Gastroesophageal sphincter (tissue), 4 donors: ENCODE measurements at places on chromosomes 12 and 14. TPM values are rescaled to one million over a fixed set of nuclear protein-coding genes. Genes with fewer than 3 reads are reported as not detected.
A peak's percentile ranks its signal among the peaks of the same experiment; 100 is the strongest.

TBX3 gene
- total RNA-seq: 11.8 TPM

LIN7A gene
- 15.3 TPM for total RNA-seq

DDX51 gene
- 4.8 TPM for total RNA-seq

TMPRSS12 gene
- total RNA-seq: not detected

DNA sequence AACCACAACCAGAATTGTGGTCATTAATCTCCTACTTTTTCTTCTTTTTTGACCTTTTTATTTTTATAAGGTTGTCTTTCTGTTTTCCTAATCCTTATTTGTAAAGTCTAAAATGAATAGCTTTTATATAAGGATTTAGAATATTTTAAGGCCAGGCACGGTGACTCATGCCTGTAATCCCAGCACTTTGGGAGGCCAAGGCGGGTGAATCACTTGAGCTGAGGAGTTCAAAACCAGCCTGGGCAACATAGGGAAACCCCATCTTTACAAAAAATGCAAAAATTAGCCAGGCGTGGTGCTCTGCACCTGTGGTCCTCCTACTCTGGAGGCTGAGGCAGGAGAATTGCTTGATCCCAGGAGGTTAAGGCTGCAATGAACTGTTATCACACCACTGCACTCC is 55.1 kb downstream of the IFT81 start:
- ATAC-seq: no peak

DNA sequence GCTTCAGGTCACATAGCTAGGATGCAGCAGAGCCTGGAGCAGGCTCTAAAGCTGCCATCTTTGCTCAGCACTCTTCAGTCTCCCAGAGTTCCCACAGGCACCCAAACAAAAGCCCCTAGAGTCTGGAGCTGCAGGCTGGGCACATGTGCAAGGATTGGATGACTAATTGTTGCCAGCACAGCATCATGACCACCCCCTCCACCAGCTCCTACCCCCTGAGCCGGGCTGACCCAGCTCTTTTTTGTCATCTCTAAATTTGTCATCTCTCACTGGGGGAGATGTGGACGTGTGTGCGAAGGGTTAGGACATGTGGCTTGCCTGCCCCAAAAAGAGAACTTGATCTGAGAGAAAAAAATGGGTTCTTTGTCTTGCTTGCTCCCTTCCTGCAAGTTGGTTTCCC is 4.3 kb upstream of the MMP19 start:
- ATAC-seq: peak; percentile 10

DNA sequence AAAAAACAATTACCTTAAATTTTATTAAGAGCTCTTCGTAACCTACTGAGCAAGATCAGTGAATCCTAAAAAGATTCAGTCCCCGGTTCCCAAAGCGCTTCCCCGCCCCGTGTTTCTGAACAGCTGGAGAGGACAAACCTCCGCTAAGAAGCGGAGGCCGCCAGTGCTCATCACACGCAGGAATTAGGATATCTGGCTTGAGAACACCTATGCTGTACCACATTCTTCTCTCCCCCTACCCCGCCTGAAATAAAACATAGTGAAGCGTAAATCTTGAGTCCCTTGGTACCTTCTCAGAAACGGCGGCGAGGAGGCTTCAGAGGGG is 774 bp upstream of the WDR20 start:
- ATAC-seq: peak; percentile 2

DNA sequence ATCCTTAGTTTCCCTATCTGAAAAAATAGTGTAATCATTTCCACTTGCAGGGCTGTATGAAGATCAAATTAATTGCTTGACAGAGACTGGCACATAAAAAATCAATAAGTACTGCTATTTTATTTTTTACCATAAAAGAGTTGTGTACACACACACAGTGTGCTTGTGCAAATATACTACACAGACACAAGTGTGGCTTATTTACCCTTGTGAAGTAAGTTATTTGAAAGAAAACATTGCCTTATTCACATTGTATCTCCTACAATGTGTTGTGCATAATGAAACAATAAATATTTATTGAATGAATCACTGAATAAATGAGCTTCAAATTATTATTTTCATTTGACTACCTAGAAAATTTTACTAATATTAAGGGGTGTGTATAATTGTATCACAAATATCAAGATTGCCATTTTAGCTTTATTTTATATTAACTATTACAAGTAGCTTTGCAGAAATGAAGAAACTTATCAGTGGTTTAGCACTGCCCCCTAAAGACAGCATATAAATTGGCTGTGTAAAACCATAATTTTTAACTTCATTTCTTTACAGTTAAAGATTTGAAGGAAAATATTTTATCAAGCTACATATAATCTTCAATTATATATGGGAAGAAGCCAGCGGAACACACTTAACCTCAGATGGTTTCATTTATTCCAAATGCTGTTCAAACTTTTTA is 11.3 kb downstream of the GARIN6 start:
- ATAC-seq: no peak

DNA sequence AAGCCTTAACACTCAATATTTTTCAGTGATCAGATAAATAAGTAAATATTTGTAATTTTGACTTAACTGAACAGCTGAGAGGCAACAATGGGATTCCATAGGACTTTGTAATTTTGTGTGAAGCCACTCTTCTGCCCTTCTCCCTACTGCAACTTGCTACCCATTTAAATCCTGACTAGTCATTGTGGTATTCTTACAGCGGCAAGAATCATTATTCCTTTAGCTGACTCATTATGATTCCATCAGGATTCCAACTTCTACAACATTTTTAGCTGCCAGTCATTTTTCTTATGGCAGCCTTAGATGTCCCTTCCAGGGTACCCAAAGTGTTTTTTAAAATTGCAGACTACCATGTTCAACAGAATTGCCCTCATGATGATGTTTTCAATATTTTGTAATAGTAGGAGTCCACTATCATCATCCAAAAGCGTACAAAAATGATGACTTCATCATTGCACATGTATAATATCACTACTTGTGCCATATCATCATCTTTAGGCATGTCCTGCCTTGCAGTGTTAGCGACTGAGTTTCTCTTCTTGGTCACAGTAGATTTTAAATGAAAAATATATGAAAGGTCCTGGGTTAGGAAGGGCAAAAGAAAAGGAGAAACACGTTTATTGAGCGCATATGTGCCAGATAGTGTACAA is 5.1 kb upstream of the MAGOHB start:
- no peak for ATAC-seq

DNA sequence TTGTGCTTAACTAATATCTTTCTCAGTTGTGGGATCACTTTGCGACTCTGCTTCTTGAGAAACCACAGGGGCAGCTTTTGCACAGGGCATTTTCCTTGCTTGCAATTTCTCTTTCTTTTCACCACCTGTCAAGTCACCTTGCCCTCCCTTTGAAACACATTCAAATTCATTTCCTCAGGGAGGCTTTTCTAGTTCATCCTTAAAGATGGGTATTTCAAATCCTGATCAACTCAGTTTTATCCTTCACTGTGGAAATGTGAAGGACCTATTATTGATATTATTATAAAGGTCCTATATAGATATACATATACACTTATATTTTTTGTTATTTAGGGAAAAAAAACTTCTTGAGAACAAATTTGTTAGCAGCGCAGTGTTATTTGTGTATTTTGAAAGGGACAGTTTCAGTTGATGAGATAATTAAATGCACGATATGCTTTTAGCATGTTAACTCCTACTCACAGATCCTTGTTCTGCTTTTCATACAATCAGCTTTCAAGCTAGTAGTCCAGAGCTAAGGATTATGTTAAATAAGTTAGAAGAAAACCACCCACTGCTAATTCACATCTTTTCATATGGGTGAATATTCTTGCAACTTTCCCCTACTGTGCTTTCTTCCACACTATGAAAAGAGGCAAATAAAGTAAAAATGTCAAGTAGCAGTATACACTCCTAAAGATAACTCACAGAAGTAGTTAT is 501.4 kb upstream of the RGS6 start:
- no peak for ATAC-seq

DNA sequence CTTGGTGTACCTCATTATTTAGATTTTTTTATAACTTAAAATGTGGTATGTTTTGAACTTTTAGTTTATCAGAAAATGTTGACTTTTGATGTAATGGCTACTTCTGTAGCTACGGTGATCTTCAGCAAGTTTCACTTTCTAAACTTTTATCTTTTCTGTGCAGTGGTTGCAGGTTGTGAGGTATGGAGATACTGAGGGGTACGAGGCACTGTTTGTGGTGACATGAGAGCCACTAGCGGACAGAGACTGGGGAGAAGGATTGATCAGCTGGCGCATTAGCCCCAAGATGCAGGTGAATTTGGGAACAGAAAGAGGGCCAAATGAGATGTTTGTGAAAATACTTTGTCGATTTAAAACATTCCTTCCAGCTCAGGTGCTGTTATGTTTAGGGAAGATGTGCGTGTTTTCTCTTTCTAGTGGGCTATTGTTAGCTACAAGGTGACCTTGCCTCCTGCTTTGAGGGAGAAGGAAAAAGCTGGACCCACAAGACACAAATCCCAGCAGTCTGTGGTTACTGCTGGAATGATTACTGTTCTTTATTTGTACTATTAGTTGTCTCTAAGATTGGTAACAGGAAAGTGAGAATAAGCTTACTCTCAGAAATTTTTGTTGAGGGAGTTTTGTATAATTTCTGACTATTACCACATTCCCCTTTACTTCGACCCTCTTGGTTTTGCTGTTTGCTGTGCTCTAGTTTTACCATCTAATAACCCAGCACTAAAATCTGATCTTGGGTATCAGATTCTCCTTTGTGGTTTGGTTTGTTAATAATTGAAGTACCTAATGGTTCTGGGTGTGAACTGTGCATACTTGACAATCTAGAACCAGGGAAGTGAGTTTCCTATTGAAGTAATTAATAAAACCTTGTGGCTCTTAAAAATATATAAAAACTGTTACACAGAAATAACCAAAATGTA is 61.7 kb downstream of the FBXO34 start:
- ATAC-seq: no peak

GRCh38 chr12:116266168-116266601 is 11.3 kb downstream of the MED13L start:
- ATAC-seq: no peak

DNA sequence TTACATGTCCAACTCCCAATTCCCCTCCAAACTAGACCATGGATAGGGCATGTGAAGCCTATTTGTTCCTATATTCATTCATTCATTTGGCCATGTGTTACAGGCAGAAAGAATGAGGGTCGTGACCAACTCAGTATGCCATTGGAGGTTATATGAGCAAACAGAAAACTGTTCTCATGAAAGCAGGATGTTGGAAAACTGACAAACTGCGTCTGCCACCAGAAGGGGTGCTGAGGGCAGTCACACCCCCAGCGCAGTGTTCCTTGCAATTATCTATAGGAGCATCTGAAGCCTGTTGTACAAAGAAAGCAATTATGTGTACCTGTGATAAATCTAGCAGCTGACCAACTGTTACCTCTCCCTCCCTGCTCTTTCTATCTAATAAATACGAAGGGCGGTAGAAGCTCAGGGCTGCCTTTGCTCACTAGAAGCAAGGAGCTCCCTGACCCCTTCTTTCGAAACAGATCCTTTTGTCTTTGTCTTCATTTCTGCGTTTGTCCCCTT is 21.1 kb downstream of the ENTPD5 start:
- ATAC-seq: no peak

DNA sequence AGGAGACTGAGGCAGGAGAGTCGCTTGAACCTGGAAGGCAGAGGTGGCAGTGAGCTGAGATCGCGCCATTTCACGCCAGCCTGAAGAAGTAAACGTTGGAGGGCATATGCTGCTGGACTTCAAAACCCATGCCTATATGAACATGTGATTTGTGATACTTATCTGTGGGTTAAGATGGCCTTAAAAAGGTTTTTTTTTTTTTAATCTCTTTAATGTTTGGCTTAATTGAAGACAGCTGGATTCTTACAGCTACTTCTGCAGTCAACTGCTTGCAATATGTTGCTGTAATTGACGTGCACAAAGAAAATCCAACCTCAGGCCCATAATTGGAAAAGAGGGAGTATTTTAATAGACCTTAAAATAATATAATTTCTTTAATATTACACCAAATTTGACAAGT is 1.5 kb upstream of the B3GNT4 start:
- ATAC-seq: no peak

GRCh38 chr14:75978249-75978731 is 3.5 kb downstream of the TGFB3 start:
- no peak for ATAC-seq
